ENCODE measurements at places on chromosomes 11 and 22.
A peak's percentile ranks its signal among the peaks of the same experiment; 100 is the strongest.

DNA sequence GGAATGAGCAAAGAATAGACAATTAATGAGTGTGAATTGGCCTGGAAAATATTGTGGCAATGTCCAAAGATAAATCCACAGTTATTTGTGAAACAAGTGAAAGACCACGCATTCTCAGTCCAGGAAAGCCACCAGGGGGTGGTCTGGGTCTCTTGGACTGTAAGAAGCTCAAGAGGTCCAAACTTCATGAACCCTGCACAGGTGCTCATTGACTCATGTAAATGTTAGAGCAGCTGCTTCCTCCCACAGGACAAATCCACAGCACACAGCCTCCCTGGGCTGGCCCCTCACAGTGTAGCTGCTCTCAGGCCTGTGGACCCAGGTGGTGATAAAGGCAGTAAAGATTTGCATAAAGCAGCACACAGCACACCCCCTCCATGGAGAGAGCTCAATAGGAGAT lies 114.0 kb downstream of the ZNF280B start:
- DNase-seq: no peak

DNA sequence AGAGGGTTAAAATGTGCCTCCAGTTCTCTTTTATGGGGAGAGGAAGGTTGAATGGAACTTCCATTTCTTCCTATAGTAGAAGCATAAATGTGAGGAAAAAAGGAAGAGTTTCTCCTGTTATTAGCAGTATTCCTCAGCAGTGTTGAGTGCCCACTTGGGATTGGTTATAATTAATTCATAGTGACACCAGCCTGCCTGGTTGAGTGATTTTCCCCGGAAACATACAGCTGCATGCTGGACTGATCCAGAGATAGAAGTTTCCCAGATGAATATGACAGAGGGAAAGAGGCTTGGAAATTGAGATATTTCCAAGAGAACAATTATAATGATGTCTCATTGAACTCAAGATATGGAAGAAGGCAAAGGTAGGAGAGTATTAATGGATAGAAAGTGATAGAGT lies 28.3 kb downstream of the RAB39A start:
- DNase-seq: no peak

- no peak for DNase-seq
Observed at GRCh38 chr11:36399745-36400144, 103.7 kb downstream of the PRR5L start.

DNA sequence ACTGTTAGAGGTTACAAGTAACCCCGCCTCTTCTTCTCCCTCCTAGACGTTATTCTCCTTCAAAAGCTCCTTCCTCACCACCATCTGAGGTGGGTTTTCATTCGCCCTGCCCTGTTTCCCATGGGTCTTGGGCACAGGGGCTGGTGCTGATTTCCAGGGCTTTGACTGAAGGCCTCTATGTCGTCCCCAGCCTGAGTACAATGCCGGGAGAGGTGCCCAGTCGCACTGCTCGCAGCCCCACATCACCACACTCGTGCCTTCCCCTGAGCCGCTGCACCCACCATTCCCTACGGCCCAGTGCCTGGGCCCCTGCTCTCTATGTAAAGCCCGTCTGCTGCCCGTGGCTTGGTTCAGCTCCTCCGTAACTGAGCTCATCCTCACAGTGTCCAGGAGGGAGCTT lies 169.8 kb downstream of the DSCAML1 start:
- no peak for DNase-seq

- no peak for DNase-seq
Observed at GRCh38 chr22:20587206-20587958, 80.0 kb downstream of the MED15 start.

- DNase-seq: no peak
Observed at GRCh38 chr11:35654711-35655110, 7.9 kb upstream of the TRIM44 start.

- peak; percentile 86 for DNase-seq
Observed at GRCh38 chr22:42581762-42582716, 28.3 kb downstream of the SERHL2 start.

GRCh38 chr22:49716441-49716840 lies 111.2 kb downstream of the BRD1 start:
- DNase-seq: no peak

GRCh38 chr22:45564349-45565030 lies 61.8 kb downstream of the FBLN1 start:
- no peak for DNase-seq

- DNase-seq: no peak
Observed at GRCh38 chr11:69120096-69120875, 35.4 kb upstream of the SMIM38 start.

DNA sequence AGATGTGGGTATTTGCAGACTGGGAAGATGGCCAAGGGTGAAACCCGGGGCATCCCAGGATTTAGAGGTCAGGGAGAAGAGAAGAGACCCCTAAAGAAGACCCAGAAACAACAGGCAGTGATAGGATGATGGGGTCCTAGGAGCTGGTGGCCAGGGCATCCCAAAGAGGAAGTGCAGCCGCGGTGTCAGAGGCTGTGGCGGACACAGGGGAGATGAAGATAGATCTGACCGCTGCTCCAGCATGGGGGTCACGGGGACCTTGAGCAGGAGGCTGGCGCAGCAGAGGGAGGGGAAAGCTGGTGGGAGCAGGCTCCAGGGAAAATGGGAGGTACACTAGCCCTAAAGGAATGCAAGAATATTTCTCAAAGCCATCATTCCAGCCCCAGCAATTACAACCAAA lies 47.3 kb downstream of the CTTN start:
- no peak for DNase-seq

- DNase-seq: peak; percentile 74
Observed at GRCh38 chr11:120801801-120802689, 221.9 kb upstream of the TBCEL start.

- DNase-seq: no peak
Observed at GRCh38 chr11:16632295-16633200, 105.9 kb upstream of the C11orf58 start.

GRCh38 chr11:66279092-66279734 lies 1.2 kb downstream of the CNIH2 start:
- no peak for DNase-seq

DNA sequence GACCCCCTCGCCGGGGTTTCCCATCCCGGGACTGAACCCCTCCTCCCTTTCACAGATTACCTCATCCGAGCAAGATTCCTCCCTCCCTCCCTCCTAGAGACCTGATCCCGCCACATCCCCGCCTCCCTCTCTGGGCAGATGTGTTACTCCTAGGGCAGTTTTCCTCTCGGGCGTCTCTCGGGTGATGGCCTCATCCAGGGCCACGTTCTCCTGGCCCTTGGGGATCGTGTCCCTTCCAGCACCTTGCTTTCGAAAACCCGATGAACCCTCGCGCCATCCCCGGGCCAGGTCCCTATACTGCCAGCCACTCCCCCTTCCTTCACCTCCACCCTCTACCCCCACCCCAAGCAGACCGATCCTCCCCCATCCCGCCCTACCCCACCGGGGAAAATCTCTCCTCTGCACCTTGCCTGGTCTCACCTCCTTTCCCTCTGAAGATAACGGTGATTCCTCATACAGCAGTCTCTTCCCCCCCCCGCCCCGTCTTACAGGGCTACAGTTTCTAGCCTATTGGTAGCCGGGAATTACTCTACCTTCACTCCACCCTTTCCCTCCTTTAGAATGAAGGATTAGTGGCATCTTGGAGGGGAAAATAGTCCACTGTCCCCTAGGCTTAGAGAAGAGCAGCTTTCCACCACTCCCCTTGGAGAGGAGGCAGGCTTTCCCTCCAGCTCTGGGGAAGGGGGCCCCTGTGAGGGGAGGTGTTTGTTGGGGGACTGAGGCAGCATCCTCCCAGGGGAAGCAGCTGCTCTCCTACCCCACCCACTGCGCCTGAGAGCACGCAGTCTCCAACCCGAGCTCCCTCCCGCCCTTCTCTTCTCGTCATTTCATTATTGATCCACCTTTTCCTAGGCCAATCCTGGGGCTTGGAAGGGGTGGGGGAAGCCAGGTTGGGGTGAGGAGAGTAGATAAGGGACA lies 1.2 kb downstream of the KMT2A start:
- DNase-seq: peak; percentile 65

DNA sequence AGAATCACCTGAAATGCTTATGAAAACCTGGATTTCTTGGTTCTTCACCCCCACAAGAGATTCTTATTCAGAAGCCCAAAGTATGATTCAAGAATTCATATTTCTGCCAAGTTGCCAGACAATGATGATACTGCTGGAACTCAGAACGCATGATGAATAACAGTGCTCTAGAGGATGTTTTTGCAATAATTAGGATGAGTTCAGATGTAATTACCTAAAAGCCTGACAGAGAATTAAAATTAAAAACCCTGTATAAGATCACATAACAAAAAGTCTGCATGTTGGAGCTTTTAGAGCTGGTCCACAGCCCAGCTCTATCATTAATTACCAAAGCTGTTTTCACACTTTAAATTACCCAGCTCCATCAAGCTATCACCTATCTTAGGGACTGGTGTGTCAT lies 211.8 kb downstream of the LUZP2 start:
- DNase-seq: no peak

- no peak for DNase-seq
Observed at GRCh38 chr22:25448435-25449051, 115.9 kb upstream of the GRK3 start.

DNA sequence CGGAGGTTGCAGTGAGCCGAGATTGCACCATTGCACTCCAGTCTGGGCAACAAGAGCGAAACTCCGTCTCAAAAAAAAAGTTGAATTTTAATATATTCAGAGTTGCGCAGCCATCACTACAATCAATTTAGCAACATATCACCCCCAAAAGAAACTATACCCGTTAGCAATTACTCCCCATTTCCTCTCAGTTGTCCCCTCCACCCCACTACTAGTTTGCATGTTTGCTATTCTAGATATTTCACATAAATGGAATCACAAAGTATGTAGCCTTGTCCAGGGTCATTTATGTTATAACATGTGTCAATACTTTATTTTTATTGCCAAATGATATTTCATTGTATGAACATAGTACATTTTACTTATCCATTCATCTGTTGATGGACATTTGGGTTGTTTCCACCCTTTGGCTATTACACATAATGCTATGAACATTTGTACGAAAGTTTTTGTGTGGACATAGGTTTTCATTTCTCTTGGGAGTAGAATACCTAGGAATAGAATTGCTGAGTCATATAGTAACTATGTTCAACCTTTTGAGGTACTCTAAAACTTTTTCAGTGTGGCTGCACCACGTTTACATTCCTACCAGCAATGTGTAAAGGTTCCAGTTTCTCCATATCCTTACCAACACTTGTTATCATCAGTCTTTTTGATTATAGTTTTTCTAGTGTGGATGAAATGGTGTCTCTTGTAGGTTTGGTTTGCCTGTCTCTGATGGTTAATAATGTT lies 2.2 kb downstream of the ZNF143 start:
- no peak for DNase-seq

- no peak for DNase-seq
Observed at GRCh38 chr11:637333-637592, 194 bp downstream of the DRD4 start.

DNA sequence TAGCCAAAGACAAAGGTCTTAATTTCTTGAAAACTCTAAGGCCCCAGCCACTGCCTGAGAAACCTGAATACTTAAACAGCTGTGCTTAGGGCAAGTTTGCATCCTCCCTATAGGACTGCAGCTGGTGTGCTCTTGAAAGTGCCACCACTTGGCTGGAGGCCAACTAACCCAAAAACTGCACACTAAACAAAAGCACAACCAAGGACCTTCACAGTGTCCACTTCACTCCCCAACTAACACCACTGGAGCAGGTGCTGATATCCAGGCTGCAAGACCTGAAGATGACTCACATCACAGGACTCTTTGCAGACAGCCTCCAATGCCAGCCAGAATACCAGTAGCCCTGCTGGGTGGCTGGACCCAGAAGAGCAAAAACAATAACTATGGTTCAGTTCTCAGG lies 357.7 kb upstream of the ARHGAP42 start:
- no peak for DNase-seq

- DNase-seq: peak; percentile 84
Observed at GRCh38 chr22:46069521-46070214, 80.7 kb upstream of the PPARA start.

DNA sequence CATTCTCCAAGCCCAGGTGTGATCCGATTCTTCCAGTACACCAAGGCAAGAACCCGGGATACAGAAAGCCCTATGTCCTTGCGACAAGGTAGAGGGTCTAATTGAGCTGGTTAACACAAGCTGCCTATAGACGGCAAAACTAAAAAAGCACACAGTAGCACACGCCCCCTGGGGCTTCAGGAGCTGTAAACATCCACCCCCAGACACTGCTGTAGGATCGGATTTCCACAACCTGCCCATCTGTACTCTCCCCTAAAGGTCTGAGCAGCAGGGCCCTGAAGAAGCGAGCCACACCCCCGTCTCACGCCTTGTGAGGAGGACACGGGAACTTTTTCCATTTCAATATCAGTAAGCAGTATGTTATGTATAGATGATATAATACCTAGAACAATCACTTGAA lies 624.7 kb downstream of the BUD13 start:
- no peak for DNase-seq

GRCh38 chr11:35951680-35952079 lies 7.8 kb downstream of the LDLRAD3 start:
- DNase-seq: no peak

- peak; percentile 83 for DNase-seq
Observed at GRCh38 chr22:31346733-31347250, 646 bp upstream of the PATZ1 start.

- DNase-seq: no peak
Observed at GRCh38 chr11:35313066-35313759, 106.1 kb downstream of the SLC1A2 start.

GRCh38 chr11:12829131-12829530 lies 154.9 kb downstream of the TEAD1 start:
- no peak for DNase-seq

DNA sequence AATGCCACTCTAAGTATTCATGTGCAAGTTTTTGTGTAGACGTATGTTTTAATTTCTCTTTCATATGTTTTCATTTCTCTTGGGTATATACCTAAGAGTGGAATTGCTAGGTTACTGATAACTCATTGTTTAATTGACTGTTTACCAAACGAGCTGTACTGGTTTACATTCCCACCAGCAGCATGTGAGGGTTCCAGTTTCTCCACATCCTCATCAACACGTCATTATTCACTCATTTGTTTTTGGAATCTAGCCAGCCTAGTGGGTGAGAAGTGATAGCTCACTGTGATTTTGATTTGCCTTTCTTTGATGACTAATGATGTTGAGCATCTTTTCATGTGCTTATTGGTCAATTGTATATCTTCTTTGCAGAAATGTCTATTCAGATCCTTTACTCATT lies 4.0 kb downstream of the ANKRD13D start:
- DNase-seq: no peak

GRCh38 chr22:29947410-29948384 lies 64.7 kb downstream of the MTMR3 start:
- no peak for DNase-seq

- DNase-seq: no peak
Observed at GRCh38 chr11:73753938-73754337, 6.9 kb downstream of the RAB6A start.

- DNase-seq: no peak
Observed at GRCh38 chr11:19536131-19536530, 176.5 kb upstream of the NAV2 start.
